ENCODE measurements at places on chromosomes 16 and 17. TPM values are rescaled to one million over a fixed set of nuclear protein-coding genes. Genes with fewer than 3 reads are reported as not detected.

The UMOD gene
- not detected for total RNA-seq

The CTRB2 gene
- not detected for total RNA-seq

The TEFM gene
- total RNA-seq: 12.5 TPM

The B3GNT9 gene
- total RNA-seq: 5.5 TPM

DNA sequence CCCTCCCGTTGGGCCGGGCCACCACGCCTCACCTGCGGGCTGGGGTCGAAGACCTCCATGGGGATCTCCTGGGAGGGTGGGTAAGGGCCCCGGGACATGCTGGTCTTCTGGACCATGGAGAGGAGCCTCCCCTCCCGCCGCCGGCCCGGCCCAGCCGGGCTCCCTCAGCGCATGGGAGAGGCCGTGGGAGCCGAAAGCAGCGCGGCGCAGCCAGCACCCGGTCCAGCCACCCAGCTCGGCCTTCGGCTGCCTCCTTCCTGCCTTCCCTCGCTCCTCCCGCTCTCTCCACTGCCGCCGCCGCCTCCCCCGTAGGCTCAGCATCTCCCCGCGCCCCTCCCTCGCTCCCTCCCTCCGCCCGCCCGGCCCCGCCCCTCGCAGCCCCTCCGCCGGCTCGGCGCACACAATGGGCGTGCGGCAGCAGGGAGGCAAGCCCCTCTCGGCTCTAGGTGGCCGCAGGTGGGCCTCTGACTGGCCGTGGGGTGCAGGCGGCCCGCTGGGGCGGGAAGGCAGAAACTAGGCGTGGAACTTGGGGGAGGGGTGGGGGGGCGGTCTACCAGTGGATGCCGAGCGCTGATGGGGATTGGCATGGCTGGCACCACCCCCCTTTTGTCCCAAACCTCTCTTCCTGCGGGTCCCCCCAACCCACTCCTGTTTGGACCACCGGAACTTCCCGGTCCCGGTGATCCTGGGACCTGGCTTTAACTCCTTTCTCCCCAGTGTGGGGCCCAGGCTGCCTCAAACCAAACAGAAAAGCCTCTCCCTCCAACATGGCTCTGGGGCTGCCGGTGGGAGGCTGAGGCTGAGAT, at the start of gene CACNB1:
Gene CACNB1, minus strand, starts transcription at position 290 of the 806 bp plus-strand sequence. Its CDS starts 174 bp downstream, at position 116.
- DNase-seq: peak; percentile 84

- DNase-seq: no peak
These were observed 8.6 kb upstream of the TSPOAP1 start for GRCh38 chr17:58337210-58337599.

DNA sequence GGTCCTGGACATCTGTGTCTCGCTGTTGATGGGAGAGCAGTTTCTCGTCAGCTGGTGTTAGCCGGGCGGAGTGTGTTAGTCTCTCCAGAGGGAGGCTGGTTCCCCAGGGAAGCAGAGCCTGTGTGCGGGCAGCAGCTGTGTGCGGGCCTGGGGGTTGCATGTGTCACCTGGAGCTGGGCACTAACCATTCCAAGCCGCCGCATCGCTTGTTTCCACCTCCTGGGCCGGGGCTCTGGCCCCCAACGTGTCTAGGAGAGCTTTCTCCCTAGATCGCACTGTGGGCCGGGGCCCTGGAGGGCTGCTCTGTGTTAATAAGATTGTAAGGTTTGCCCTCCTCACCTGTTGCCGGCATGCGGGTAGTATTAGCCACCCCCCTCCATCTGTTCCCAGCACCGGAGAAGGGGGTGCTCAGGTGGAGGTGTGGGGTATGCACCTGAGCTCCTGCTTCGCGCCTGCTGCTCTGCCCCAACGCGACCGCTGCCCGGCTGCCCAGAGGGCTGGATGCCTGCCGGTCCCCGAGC, 17.9 kb downstream of the GAA start:
- DNase-seq: no peak

- DNase-seq: peak; percentile 7
These were observed 4.0 kb downstream of the WBP2 start for GRCh38 chr17:75850928-75851692.

GRCh38 chr17:72922219-72922618, 170.3 kb downstream of the SLC39A11 start:
- no peak for DNase-seq

- DNase-seq: peak; percentile 51
These were observed 1.4 kb downstream of the GOT2 start for GRCh38 chr16:58732545-58733247.

- no peak for DNase-seq
These were observed 20.2 kb downstream of the KNOP1 start for GRCh38 chr16:19697756-19698318.

DNA sequence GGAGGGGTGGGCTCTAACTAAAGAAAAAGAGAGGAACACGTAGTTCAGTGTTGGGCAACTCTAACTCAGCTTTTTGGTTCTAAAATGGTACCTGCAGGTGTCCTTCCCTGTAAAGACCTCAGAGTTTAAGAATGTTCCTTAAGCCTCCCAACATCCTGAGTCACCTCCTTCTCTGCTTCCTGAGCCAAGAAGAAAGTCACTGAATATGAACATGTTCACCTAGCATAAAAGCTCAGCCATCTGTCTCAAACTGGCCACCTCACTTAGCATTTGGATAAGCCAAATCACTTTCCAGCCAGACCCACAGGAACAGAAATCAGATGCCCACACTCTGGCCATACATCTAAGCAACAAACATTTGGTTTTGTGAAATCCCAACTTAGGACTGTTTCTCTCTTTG, 3.7 kb downstream of the TMEM98 start:
- DNase-seq: no peak

GRCh38 chr17:70989280-70989679, 819.9 kb downstream of the KCNJ2 start:
- no peak for DNase-seq

GRCh38 chr17:50638966-50639713, 4.5 kb downstream of the ABCC3 start:
- peak; percentile 98 for DNase-seq

Measured in Daoy (cell line).